Colonic mucosa (tissue), 4 donors: ENCODE measurements at places on chromosomes 7 and 10.
A peak's percentile ranks its signal among the peaks of the same experiment; 100 is the strongest.

DNA sequence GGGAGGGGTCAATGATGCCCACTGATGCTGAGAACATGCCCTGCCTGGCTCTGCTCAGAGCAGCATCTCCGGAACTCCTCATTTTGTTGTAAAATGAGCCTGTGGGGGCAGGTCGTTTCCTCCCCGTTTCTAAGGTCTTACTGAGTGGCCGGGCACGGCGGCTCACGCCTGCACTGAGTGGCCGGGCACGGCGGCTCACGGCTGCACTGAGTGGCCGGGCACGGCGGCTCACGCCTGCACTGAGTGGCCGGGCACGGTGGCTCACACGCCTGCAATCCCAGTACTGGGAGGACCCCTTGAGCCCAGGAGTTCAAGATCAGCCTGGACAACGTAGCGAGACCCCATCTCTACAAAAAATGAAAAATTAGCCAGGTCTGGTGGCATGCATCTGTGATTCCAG, 39.0 kb upstream of the FOXL3 start:
- DNase-seq, result no peak

- no peak for DNase-seq
Observed at GRCh38 chr10:102310361-102311024, 65.2 kb downstream of the GBF1 start.

GRCh38 chr10:124735491-124736286, 8.5 kb downstream of the FAM53B start:
- DNase-seq, result no peak

- DNase-seq, result no peak
Observed at GRCh38 chr7:15459018-15459615, 102.7 kb downstream of the AGMO start.

GRCh38 chr7:41134300-41135255, 568.3 kb downstream of the INHBA start:
- no peak for DNase-seq

DNA sequence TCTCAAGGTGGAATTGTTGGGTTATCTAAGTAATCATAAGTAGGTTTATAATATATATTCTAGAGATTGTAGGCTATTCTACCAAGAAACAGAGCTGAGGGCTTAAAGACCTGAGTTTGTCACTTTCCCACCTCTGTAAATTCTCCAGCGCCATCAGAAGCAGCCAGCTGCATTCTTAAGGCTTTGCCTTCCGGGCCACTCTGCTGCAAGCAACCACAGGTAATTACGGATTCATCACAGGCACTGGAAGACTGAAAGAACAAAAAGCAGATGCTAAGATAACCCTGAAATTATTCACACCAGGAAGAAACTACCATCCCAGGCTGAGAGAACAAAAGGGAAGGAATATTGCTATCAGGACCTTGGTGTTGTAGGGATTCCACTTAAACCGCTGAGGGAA, 137.8 kb upstream of the JCAD start:
- no peak for DNase-seq

GRCh38 chr7:107966711-107967110, 36.2 kb downstream of the LAMB1 start:
- no peak for DNase-seq

DNA sequence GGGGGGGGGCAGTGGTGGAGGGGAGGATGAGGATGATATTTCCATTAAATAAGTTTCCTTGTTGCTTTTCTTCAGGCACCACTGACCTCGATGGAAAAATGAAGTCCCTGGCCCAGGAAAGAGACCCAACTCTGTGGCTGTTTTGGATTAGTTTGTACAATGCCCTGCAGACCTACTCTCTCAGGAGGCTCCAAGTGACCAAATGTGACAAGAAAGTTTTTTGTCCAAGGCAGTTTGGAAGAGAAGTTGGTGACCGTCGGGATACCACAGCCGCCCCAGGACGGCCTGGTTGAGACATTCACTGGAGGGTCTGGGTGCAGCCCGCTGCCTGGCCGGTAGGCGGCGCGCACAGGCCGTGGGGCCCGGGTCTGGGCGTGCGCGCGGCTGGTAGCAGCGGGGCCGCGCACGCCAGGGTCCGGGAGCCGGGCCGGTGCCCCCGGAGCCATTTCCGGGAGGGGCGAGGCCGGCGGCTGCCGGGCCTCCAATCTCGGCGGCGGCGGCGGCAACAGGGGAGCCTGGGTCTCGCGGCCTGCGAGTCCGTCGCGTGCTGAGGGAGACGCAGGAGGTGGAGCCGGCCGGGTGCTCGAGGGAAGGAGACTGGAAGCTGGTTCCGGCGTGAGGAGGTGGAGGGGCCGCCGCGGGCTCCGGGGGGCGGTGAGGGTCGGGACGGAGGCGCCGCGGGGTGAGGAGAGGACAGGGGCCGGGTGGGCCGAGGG, at the start of gene SGPL1:
TSS of gene SGPL1 (plus strand) at position 445 of the 716 bp plus-strand sequence. CDS start 906 bp downstream, outside the sequence.
- peak; percentile 91 for DNase-seq

GRCh38 chr7:19508821-19509220, 200.0 kb downstream of the POLR1F start:
- no peak for DNase-seq

GRCh38 chr10:112335868-112336265, 38.0 kb upstream of the ACSL5 start:
- DNase-seq, result peak; percentile 77

DNA sequence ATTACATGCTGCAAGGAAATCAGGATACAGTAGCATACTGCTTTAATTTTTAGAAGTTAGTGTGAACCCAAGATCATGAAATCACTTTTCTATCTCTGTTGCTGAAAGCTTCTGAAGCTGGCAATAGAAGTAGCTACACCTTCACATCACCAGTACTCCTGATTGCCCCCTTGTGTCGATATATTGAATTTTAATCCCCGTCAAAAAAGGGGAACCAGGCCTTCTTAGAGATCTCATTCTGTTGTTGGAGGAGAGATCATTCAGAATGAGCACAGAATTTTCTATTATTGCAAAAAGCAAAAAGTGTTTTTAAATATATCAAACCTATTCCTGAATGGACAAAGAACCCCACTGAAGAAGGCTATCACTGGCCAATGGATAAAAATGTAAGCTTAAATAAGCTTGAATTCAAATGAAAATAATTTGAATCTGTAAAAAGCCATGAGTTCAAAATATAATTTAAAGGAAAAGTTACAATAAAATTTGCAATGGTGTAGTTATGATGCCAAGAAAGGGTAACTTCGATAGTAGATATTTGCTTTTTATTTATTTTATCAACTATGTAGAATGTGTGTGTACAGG, 39.7 kb upstream of the TEX47 start:
- no peak for DNase-seq

GRCh38 chr7:150756858-150757257, 19.6 kb downstream of the GIMAP5 start:
- DNase-seq, result no peak

DNA sequence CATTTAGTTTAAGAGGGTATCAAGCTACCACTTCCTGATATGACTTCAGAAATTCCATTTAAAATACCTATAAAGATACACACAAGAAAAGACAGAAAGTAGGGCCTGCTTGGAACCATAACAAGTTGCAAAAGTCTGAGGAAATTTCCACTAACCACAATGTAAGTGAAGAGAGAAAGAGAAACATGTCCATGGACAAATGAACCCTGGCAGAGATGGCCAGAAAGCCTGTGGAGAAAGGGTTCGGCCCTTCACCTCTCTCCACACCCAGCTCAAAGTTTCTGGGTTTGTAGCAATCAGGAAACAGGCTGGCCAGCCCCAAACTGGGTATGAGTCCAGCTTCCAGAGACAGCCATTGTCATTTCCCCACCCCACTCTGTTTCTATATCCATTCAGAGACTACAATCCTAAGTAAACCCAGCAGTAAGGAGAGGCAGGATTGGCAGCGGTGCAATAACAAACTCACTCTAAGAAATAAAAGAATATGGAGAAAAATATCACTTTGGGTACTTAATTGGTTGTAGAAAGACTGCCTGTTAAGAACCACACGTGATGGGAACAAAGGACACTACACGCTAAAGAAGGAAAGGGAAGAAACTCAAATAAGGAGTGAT, 71.1 kb downstream of the STK17A start:
- DNase-seq, result no peak

DNA sequence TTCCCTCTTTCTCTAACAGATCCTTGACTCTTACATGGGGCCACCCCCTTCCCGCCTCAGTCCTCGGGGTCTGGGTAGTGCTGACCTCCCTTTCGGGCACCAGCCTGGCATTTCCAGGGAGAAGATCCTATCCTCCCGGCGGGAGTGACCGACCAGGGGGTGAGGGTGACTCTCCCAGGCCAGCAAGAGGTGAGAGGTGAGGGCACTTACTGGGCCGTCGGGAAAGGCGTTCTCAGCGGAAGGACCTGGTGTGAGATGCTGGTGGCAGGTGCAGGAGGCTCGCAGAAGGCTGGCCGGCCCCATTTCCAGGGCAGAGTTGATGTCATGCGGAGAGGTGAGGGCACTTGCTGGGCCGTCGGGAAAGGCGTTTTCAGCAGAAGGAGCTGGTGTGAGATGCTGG, 4.2 kb upstream of the FOXL3 start:
- DNase-seq, result peak; percentile 49
